Daoy (cell line): ENCODE measurements at places on chromosomes 16 and 17. TPM values are rescaled to one million over a fixed set of nuclear protein-coding genes. Genes with fewer than 3 reads are reported as not detected.

Gene KRTAP2-3
- not detected in 2 replicates for total RNA-seq

Gene P4HB
- total RNA-seq = 1,181 and 1,293 TPM in 2 replicates

Gene LLGL2
- total RNA-seq = 8.6 and 13.7 TPM in 2 replicates

Gene PYY
- total RNA-seq = not detected in 2 replicates

Gene TLCD3B
- total RNA-seq = not detected in 2 replicates

Gene PLCG2
- total RNA-seq = 1.5 and 1.8 TPM in 2 replicates

Gene CACNA1H
- 0.06 and 0.80 TPM in 2 replicates for total RNA-seq

Gene CD300A
- total RNA-seq = not detected in 2 replicates
